ENCODE measurements at places on chromosomes 2 and 18.

DNA sequence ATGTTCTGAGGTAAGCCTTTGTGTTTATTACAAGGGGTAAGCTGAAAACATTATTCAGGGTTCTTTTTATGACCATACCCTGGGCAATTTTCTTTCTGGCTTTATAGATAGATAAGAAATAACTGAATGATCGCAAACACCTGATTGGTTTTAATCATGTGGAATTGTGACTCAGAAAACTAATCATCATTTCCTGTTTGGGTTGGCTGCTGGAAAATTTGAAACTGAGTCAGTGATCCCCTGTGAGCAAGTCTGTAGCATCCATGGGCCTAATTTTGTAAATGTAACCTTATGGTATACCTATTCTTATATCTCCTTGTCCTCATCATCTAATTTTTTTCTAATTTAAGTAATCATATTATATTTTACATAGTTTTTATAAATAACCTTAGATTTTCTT is 34.3 kb downstream of the CCDC68 start:
- DNase-seq, result no peak

- no peak for DNase-seq
These were observed 1.6 kb downstream of the SCN3A start for GRCh38 chr2:165202239-165202638.

DNA sequence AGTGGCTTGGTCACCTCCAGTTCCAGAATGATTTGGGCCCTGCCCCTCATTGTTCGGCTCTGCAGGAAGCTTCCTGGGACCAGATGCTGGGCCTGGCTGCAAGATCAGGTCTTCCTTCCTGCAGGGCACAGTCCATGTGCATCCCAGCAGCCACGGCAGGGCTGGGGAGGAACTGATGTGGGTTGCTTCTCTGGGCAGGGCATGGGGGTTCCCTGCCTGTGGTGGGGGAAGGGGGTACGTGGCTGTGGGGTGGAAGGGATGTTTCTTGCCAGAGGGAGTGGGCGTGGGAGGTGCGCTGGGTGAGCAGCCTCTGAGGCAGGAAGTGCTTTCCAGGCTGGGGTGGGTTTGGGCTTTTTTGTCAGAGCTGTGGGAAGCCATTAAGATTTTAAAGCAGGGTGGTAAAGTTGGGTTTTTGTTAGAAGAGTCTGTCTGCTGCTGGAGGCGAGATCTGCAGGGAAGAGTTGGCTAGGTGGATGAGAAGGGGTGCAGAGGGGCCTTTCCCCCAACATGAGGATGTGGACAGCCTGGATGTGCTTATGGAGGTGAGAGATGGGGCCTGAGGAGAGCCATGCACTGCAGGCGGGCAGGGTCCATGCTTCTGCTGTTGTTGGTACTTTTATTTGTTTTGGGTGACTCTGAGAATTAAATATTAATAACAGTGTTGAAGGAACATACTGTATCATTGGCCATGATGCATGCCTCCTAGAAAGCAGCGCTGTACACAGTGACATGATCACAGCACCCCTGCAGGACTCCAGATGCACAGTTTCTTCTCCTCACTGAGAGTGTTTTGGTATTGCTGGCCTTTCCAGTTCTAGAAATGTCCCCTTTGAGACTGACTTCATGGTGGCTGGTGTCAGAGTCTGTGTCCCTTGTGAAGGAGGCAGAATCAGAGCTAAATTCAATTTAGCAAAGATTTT is 45.3 kb downstream of the DGKD start:
- no peak for DNase-seq

GRCh38 chr2:132757002-132757589 is 87.1 kb upstream of the LYPD1 start:
- DNase-seq, result no peak

- DNase-seq, result no peak
These were observed 526 bp downstream of the CHN1 start for GRCh38 chr2:175004730-175004979.

- no peak for DNase-seq
These were observed 236.1 kb downstream of the VAPA start for GRCh38 chr18:10149768-10150556.

GRCh38 chr2:170685591-170685990 is 29.5 kb upstream of the SP5 start:
- no peak for DNase-seq

- DNase-seq, result no peak
These were observed 20.2 kb downstream of the FAM124B start for GRCh38 chr2:224381521-224382279.

DNA sequence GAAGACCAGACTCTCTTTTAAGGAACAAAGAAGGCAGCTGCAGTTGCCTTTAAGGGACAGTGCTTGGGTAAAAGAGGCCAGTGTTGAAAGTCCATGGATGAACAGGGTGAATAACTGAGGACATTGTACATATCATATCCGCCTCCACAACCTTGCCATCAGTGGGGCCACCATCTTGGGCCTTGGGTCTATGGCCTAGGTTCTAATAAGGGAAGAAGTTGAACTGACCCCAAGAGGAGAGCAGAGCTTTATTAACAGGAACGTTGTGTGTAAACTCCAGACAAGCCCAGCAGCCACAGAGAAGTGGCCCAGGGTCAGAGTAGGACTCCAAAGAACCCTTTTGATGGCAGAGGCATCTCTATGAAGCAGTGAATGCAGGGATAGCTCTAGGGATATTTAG is 332.8 kb downstream of the CYP26B1 start:
- DNase-seq, result no peak

- no peak for DNase-seq
These were observed 773.3 kb upstream of the SLC39A10 start for GRCh38 chr2:194883711-194884110.

GRCh38 chr2:62437785-62438184 is 68.2 kb downstream of the TMEM17 start:
- no peak for DNase-seq

- no peak for DNase-seq
These were observed 35.1 kb upstream of the ROCK2 start for GRCh38 chr2:11379558-11379957.

All from nucleus accumbens (tissue), 56 donors.